ENCODE measurements at places on chromosomes 7 and 10.

DNA sequence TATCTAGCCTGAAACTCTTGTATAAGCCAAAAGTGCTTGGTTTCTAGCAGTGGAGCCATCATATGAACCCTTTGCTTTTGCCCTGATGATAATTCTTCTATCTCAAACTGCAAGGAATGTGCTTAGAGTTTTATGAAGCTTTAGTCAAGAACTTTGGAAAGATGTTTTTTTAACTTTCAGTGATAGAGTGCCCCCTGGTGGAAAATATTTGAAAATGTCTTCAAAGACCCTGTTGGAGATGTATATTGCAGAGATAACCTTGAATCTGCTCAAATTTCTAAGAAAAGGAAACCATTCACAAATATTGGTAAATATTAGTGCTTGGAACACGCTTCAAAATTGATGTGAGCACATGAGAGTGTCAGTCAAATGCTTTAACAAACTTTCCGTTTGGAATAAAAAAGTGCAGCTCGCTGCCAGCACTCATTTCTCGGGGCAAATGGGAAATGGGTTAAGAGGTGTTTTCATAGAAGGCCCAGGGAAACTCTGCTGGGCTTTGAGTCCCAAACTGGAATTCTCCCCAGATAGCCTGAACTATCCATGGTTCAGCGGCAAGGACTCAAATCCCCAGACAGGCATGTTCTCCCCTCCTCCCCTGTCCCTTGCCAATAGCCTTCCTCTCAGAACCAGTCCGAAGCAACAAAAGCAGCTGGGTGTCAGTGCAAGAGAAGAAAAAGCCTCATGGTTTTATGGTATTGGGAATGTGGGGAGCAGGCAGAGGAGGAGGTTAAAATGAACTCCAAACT is 129.3 kb downstream of the MYOF start:
- DNase-seq = peak; percentile 55

DNA sequence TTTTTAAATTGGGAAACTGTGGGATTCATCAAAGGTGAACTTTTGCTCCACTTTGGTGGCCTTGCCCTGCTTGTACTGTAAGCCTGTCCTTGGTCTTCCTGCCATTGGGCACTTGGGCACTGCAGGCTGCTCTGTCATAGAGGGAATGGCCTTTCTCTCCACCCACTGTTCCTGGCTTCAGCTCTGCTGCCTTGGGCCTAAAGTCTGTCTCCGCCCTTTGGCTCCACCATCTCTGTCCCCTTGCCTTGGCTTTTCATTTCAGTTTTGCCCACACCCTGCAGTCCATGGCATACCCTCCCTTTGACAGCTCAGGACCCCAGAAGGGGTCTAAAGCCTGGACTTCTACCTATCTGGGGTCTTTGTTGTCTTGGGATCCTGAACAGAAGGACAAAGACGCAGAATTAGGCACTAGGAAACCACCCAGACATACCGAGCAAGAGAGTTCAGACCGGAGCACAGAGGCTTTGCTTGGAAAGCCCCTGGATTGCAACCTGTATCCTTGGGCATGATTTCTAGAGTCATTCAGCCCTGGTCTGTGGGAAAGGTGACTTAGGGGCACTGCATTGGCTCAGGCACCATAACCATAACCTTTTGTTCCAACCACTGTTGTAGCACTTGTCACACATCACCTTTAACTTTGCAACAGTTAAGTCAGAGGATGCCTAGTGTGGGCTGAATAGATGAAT is 5.2 kb upstream of the ARHGAP22 start:
- DNase-seq = no peak

- no peak for DNase-seq
Observed at GRCh38 chr7:84701524-84702306, 485.1 kb downstream of the SEMA3D start.

- peak; percentile 55 for DNase-seq
Observed at GRCh38 chr7:26100406-26101339, 51.3 kb upstream of the NFE2L3 start.

DNA sequence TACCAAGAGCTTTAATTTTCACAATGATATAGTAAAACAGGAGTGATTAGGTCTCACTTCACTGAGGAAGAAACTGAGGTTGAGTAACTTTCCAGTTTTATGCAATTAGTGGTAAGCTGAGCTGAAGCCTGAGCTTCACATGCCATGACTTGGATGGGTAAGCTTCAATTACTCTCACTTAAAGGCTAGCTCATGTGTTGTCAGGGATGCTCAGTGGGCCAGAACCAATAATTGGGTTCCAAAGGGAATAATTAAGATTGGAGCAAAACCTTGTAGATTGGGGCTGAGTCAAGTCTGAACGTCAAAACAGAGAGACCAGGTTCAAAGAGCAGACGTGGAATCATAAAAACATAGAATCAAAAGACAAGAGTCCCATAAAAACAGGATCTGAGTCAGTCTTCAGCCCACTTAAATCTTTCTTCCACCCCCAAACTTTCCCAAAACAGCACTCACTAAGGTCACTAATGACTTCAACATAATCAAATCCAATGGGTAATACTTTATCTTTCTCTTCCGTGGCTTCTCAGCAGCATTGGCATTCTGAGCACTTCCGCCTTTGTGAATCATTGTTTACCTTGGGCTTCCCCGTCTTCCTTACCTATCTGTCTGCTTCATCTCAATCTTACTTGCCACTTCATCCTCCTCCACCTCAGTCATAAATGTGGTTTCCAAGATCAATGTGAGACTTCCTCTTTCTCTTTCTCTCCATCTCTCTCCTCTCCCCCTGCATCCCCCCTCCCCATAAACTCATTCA is 23.0 kb upstream of the EGFR start:
- DNase-seq = no peak

GRCh38 chr7:101728128-101728527 is 89.3 kb upstream of the CUX1 start:
- no peak for DNase-seq

DNA sequence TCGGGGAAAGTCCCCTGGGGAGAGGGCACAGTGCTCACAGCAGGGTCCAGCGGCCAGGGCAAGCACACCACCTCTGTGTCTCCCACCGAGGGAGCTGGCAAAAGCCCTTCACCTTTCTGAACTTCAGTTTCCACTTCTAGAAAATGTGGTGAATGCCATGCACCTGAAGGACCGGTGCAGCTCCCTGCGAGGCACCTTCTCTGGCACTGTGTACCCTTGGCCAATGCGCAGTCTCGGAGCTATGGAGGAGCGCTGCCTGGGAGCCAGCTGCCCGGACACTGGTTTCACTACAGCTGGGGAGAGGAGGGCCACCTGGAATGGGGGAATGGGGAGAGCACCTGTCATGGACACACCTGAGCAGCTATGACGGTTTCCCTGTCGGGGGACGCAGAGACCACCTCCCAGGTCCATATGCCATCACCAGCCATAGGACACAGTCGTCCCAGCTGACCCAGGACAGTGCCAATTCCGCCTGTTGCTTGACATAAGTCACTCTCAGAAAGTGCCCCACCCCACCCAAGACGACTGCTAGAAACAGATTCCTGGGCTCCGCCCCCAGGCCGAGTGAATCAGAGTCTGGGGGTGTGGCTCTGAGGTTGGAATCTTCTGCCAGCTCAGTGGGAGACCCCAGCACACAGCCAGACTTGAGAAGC is 16.8 kb downstream of the RASGEF1A start:
- DNase-seq = no peak

DNA sequence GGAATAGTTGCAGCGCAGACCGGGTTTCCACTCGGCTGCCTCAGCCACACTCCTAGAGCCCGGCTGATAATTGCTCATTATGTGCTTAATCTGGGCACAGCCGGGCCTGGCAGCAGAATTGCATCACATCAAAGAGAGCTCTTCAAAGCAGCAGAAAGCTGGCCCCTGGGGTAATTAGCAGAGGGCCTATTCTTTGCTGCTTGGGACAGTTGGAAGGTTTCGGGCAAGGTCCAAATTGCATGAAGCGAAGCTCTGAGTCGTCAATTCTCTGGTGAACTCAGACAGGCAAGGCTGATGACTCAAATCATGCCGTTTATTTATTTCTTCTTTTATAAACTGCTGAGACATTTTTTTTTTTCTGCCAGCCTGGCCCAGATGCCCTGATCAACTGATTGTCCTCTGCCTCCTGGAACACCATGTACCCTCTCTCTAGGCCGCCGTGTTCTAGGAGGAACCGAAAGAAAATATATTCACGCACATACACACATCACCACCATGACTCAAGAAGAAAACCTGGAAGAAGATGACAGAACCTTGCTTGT is 242.2 kb downstream of the RAB11FIP2 start:
- DNase-seq = no peak

GRCh38 chr7:23472956-23473843 is 2.9 kb upstream of the IGF2BP3 start:
- DNase-seq = peak; percentile 65

DNA sequence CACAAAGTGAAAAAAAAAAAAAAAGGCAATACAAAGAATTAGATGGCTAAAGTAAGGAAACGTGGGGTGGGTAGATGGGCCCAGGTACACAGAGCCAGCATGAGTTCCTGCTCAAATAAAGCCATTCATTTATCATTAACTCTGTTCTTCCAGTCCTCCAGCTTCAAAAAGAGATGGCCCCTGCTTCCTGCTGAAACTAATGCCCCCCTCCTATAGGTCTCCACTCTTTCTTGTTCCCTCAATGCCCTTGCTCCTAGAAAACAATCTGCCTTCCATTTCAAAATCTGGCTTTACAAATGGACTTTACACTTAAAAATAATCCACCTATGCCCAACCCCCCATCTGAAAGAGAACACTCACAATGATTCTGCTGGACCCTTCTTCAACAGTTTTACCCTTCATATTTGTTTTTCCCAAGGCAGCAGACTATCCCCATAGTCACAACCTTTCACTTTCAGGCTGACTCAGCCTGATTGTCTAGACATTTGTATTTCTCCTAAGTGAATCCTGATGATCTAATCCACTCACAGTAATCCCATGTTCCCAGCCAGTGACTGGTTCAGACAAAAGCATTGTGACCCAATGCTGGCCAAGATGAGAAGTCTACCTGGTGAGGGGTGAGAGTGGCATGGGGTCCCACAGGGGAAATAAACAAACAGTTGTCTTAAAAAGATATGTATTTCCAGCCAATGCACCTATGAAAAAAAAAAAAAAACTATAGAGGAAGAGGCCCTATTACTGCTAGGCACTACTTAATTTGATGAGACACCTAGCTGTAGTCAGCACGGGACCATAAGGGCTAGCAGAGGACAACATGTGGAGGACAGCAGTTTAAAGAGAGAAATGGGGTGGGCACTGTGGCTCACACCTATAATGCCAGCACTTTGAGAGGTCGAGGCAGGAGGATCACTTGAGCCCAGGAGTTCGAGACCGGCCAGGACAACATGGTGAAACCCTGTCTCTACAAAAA is 74.6 kb upstream of the GRID1 start:
- no peak for DNase-seq

DNA sequence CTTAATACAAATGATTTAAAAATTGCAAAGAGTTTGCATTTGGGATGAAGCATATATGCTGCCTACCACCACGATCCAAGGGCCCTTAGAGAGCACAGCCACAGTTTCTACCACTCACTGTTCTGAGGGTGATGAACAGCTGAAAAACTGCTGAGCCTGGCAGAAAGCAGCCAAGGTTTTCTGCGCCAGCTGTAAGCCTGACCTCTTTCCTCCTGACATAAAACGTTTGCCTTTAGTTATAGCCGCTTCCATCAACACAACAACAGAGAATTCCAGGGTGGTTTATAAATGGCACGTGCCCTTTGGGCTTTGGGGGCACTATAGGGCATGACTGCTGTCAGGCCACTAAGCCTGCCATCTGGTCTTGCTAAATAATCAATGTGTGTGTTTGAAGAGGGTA is 222.8 kb downstream of the RELN start:
- no peak for DNase-seq

DNA sequence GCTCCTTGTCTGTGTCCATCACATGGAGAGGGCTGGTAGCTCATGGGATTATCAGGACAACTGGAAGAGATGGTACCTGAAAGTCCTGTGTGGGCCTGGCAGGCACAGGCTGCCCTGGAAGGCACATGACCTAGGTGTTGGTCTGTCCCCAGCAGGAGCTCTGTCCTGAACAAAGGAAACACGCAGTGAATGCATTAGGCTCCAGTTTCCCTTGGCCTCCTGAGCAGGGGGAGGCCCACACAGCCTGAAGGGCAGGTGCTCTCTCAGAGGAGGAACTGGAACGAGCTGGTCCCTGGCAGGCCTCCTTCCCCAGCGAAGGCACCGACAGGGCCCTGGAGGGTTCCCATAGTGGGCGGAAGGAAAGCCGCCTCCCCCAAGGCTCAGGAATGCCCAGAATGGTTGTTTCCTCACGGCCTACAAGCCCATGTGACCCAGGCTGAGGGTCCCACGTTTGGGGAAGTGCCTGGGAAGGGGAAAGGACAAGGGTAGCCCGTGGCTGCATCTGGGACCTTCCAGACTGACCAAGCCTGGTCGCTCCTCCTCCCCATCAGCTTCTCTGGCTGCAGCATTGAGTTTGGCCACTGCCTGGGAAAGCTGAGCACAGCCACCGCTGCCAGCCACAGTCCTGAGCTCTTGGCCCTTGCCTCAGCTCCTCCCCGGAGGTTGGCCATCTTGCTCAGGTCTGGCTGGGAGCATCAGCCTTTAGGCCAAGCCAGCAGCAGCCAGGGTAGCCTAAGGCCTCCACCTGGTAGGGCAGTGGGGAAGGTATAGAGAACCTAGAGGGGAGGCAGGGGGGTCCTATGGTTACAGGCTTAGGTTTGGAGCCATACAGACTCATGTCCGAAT is 21.8 kb downstream of the CXCL12 start:
- DNase-seq = no peak

DNA sequence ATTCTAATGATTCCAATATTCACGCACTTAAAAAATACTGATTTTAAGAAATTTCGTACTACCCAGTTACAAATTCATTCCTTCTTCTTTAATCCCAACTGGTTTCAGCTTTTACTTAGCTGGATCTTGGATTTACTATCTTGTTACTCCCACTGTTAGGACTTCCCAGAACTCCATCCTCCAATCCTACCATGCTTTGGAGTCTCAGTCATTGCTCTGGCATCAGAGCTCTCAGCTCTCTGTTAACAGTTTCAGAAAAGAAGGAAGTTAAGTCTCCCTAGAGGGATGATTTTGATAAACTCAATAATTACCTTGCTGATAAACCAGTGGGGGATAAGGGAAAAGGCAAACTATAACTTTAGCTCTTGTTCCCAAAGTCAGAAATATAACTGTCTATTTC is 9.5 kb downstream of the PPA1 start:
- peak; percentile 11 for DNase-seq
